ENCODE measurements at places on chromosomes 16 and 17.
A peak's percentile ranks its signal among the peaks of the same experiment; 100 is the strongest.

- DNase-seq, result peak; percentile 22
These were observed 18.6 kb downstream of the GRIN2C start for GRCh38 chr17:74840989-74841666.

DNA sequence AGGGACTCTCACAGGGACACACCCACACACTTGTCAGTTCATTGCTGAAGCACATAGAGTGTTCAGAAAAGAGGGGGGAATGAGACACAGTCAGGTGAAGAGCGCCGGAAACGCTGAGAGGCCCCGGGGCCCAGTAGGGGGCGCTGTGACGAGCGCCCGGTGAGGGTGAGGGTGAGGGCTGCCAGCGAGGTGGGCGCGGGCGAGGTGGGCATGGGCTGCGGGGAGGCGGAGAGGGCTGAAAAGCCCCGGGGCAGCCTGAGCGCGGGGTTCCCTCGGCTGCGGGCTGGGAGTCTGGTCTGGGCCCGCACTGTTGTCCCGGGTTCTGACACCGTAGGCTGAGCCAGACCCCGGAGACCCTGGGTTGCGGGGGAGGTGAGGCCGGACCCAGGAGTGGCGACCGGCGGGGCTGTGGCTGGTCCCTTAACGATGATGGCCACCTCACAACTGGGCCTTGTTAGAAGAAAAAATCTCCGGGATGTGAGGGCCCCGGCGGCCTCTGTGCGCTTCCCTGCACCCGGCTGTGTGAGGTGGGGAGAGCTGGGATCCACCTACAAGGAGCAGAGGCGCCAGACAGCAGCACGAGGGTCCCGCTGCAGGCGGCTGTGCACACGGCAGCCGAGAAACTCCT is 91.4 kb downstream of the C16orf78 start:
- DNase-seq, result no peak

GRCh38 chr16:76897816-76898215 is 293.2 kb upstream of the MON1B start:
- no peak for DNase-seq

- no peak for DNase-seq
These were observed 161.0 kb downstream of the CBLN1 start for GRCh38 chr16:49120631-49121030.

GRCh38 chr17:14748036-14748710 is 447.3 kb downstream of the HS3ST3B1 start:
- peak; percentile 32 for DNase-seq

GRCh38 chr17:59506894-59507726 is 58.3 kb upstream of the DHX40 start:
- DNase-seq, result no peak

- no peak for DNase-seq
These were observed 204.7 kb downstream of the HS3ST4 start for GRCh38 chr16:25896411-25896810.

DNA sequence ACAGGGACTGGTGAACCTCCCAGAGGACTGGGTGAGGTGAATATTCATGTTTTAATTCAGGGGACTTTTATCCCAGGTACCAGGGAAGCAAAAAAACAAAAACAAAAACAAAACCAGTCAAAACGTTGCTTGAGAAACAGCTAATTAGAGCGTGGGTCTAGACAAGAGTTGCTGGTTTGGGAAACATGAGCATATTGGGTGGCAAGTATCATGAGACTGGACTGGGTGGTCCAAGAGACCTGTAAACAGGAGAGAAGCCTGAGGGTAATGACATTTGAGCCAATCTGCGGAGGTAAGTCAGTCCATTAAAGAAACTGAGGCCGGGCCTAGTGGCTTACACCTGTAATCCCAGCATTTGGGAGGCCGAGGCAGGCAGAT is 11.5 kb upstream of the BPTF start:
- DNase-seq, result no peak

DNA sequence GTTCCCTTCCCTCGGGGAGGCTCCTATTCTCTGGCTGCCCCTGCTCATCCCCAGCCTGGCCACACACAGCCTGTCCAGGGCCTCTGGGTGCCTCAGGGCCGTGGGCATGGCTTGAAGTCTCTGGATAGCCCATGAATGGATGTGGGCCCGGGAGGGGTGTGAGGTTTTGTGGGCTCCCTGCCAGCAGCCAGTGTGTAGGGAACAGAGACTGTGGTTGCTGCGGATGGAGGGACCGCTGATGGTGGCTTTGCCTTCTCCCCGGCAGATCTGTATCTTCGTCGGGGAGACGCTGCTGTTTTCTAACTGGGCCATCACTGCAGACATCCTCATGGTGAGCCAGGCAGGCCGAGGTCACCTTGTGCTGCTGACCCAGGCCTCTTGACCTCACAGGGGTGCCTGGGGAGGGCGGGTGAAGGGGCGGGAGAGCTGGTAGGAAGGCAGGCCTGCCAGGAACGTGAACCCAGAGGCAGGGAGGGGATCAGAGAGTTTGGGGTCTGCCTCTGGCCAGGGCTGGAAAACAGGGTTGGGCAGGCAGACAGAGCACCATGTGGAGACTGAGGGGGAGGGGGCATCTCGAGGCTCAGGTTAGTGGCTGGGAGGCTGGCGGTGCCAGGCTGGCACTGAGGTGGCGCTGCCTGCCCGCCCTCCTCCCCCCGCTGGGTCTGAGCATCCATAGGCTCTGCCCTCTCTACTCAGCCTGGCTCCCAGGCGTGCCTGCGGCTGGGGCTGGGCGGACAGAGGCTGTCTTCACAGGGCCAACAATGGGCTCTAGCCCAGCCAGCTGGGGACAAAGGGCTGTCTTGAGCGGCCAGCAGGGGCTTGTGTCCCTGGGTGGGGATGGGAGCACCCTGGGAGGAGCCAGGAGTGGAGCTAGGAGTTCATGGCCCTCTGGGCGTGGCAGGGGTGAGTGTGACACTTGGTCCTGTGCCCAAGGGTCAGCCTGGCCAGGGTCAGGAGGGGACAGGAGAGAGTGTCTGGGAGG is 21.4 kb downstream of the MYBBP1A start:
- peak; percentile 70 for DNase-seq

- DNase-seq, result no peak
These were observed 52.8 kb downstream of the USP10 start for GRCh38 chr16:84752600-84752999.

- no peak for DNase-seq
These were observed 131.2 kb upstream of the CORO6 start for GRCh38 chr17:29753845-29754439.

- no peak for DNase-seq
These were observed 22.3 kb upstream of the CNOT1 start for GRCh38 chr16:58651965-58652348.

DNA sequence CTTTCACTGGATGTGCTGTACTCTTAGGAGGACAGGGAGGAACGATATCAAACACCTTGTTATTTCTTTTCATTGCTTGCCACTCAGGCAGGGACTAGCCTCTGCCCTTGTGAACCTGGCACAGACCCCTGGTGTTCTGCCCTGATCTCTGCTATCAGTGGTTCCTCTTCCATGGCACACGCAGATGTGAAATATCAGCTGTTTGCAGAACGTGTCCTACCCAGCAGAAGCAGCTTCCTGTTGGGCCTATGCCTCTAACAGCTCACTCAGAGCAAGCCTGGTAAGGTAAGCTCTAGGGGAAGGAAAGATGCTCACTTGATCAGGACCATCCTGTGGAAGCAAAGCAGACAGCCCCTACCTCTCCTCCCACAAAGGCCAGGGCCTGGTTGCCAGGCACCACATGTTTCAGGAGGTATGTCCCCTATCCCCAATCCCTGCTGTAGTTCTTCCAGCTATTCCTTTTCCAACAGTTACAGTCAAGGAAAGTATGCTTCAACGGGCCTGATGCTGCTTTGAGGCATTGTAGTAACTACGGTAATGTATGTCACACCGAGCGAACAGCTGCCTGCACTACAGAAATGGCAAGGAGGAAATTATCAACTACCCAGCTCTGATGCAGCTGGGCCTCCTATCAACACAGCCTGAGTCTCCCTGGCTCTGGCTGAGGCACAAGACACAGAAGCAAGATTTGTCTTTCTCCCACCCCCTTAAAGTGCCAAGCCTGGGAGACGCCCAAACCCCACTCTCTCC is 41.3 kb upstream of the GFOD2 start:
- DNase-seq, result peak; percentile 89

DNA sequence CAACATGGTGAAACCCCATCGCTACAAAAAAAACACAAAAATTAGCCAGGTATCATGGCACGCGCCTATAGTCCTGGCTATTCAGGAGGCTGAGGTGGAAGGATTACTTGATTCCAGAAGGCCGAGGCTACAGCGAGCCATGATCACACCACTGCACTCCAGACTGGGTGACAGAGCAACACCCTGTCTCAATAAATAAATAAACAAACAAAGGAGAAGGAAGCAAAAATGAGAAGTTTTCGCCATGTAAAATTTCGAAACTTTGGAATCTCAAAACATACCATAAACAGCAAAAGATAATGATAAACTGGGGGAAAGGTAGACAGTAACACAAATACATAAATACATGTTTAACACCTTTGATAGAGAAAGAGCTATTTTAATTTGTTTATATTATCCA is 130.9 kb downstream of the ZFHX3 start:
- DNase-seq, result no peak

- DNase-seq, result no peak
These were observed 219.7 kb downstream of the TMEM114 start for GRCh38 chr16:8370374-8371270.

DNA sequence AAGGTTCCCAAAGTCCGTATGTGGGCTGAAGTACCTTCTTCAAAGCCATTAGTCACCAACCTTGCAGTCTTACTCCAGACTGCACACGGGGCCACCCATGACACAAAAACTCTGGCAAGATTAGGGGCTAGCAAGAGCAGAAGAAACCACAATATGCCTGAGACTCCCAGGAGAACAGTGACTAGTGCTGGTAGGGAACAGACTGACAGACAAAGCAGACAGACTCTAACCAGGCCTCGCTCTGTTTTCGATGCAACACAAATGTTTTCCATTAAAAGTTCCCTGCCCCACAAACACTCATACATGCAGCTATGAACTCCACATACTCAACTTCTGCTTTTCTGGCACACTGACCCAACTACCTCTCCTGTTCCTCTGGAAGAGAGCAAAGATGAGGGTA is 102.2 kb downstream of the HIC1 start:
- peak; percentile 64 for DNase-seq

DNA sequence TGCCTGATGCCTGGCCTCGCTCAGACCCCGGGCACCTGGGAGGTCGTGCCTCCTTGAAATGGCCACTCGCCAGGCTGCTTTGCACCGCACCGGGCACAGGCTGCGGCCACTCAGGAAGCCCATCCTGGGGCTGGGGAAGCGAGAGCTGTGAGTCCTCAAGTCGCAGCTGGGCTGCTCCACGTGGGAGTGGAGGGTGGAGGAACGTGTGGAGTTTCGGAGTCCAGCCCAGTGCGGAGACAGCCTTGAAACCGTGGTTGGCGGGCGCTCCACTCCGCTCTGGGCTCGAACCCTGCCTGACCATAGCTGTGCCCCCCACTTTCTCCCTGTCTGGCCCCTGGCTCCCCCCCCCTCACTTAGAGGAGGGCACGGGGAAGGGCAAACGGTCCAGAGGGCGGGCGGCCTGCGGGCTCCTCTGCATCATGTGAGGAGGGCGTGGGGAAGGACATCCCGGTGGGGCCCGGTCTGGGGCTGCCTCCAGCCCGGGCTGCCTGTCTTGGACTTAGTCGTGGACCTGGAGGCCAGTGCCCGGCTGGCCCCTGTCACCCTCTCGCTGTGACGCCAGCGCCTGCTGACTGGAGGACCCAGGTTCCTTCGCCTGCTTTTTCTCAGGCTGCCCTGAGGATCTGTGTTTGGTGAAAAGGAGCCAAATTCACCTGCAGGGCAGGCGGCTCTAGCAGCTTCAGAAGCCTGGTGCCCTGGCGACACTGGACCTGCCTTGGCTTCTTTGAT is 2.5 kb downstream of the UBE2I start:
- no peak for DNase-seq

GRCh38 chr17:78359997-78360370 is at the start of gene SOCS3:
TSS of gene SOCS3 (minus strand) at chr17:78360077. CDS start at chr17:78359095, 982 bp downstream.
- DNase-seq, result peak; percentile 98

DNA sequence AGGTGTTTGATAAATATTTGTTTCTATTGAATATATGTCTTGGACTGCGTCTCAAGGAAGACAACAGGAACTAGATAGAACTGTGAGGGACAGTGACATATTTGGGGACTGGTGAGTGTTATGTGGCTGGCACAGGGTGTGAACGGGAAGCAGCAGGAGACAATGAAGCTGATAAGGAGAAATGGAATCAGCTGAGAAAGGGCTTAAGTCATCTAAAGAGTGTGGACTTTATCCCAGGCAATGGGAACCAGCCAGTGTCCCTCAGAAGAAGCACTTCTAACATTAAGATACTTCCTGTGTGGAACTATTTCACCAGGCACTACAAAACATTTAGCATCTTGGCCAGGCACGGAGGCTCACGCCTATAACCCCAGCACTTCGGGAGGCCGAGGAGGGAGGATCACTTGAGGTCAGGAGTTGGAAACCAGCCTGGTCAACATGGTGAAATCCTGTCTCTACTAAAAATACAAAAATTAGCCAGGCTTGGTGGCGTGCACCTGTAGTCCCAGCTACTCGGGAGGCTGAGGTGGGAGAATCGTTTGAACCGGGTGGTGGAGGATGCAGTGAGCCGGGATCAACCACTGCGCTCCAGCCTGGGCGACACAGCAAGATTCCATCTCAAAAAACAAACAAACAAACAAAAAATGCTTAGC is 41.2 kb downstream of the ARHGAP17 start:
- DNase-seq, result no peak

DNA sequence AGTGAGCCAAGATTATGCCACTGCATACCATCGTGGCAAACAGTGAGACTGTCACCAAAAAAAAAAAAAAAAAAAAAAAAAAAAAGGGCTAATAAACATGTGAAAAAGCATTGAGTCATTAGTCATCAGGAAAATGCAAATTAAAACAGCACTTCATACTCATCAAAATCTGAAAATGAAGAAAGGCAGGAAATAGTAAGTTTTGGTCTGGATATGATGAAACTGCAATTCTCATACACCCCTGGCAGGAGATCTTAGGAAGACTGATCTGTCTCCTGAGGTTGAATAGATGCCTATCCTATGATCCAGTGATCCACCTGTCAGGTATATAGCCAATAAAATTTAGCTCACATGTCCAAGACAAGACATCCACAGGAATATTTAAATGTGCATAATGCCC is 212.7 kb downstream of the CPPED1 start:
- no peak for DNase-seq

GRCh38 chr16:81601601-81602255 is 157.1 kb downstream of the CMIP start:
- no peak for DNase-seq

DNA sequence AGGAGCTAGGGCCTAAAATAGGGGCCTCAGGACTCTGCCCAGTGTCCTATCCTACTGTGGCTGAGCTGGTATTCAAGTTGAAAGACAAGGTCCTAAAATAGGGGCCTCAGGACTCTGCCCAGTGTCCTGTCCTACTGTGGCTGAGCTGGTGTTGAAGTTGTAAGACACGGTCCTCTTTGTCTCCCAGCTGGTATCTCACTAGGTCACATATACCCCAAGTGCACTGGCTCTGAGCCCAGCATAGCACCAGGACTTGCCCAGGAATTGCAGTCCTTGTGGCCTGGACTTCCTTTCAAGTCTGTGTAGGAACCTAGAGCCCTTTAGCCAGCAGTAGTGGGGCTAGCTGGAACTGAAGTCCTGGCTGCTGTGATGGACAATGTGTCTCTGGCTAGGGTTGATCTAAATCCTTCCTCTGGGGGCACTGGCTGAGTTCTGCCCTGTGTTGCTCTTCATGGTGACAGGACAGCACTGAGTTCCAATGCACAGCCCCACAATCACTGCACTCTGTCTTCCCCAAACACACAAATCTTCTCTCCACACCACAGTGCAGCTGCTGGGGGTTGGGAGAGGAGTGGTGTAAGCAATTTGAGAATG is 260.5 kb downstream of the HAPSTR1 start:
- no peak for DNase-seq

Measured in common myeloid progenitor, CD34-positive (primary cell).